Fibroblast of the aortic adventitia (primary cell): ENCODE measurements at places on chromosomes 5 and 9. TPM values are rescaled to one million over a fixed set of nuclear protein-coding genes. Genes with fewer than 3 reads are reported as not detected.

RASGEF1C gene
- not detected in 2 replicates for total RNA-seq

NUDT12 gene
- total RNA-seq: 10.7 and 16.8 TPM in 2 replicates

WHRN gene
- 2.1 and 3.5 TPM in 2 replicates for total RNA-seq

ANKRD18B gene
- total RNA-seq: 1.9 TPM in 1 of 2 replicates, not detected in the other

SCGB3A2 gene
- not detected in 2 replicates for total RNA-seq

LECT2 gene
- not detected in 2 replicates for total RNA-seq

INSYN2B gene
- total RNA-seq: 7.8 and 19.7 TPM in 2 replicates

SLC6A19 gene
- total RNA-seq: not detected in 2 replicates

OGN gene
- total RNA-seq: 140 and 166 TPM in 2 replicates

IFNA13 gene
- not detected in 2 replicates for total RNA-seq

CAPSL gene
- total RNA-seq: not detected in 2 replicates

SPATA31E1 gene
- not detected in 2 replicates for total RNA-seq

ARSI gene
- total RNA-seq: 1.5 and 2.1 TPM in 2 replicates

VAV2 gene
- 3.5 and 10.9 TPM in 2 replicates for total RNA-seq

LPAR1 gene
- total RNA-seq: 39.2 and 265 TPM in 2 replicates

UGT3A2 gene
- not detected in 2 replicates for total RNA-seq

SLC1A1 gene
- 9.6 and 41.7 TPM in 2 replicates for total RNA-seq

CARTPT gene
- not detected in 2 replicates for total RNA-seq

LCN6 gene
- total RNA-seq: not detected in 2 replicates

ADRA1B gene
- 0.63 TPM in 1 of 2 replicates, not detected in the other for total RNA-seq

HNRNPAB gene
- 62.9 and 106 TPM in 2 replicates for total RNA-seq

OTP gene
- total RNA-seq: not detected in 2 replicates

SAPCD2 gene
- 0.41 and 1.5 TPM in 2 replicates for total RNA-seq

OMD gene
- total RNA-seq: 0.33 and 16.1 TPM in 2 replicates

RNF183 gene
- total RNA-seq: not detected in 2 replicates

SMIM32 gene
- total RNA-seq: not detected in 2 replicates

ISL1 gene
- 0.18 and 2.6 TPM in 2 replicates for total RNA-seq

FBP2 gene
- total RNA-seq: not detected in 2 replicates

SH3TC2 gene
- 1.6 and 4.1 TPM in 2 replicates for total RNA-seq

LMNB1 gene
- 39.2 and 52.7 TPM in 2 replicates for total RNA-seq

TLX3 gene
- not detected in 2 replicates for total RNA-seq

MELK gene
- total RNA-seq: 2.9 and 44.4 TPM in 2 replicates

GABRA1 gene
- not detected in 2 replicates for total RNA-seq

ARID3C gene
- total RNA-seq: 0.09 and 0.74 TPM in 2 replicates

KCNN2 gene
- not detected in 2 replicates for total RNA-seq

NUTM2F gene
- total RNA-seq: not detected in 2 replicates

LCN1 gene
- total RNA-seq: not detected in 2 replicates

SLC25A2 gene
- 0.72 TPM in 1 of 2 replicates, not detected in the other for total RNA-seq

SURF2 gene
- total RNA-seq: 12.5 and 33.9 TPM in 2 replicates

BARHL1 gene
- total RNA-seq: not detected in 2 replicates

TMEM245 gene
- 51.2 and 88.9 TPM in 2 replicates for total RNA-seq

SLC4A9 gene
- not detected in 2 replicates for total RNA-seq

TSSK1B gene
- total RNA-seq: 1.4 TPM in 1 of 2 replicates, not detected in the other

MAMDC4 gene
- 0.81 TPM in 1 of 2 replicates, not detected in the other for total RNA-seq

FBN2 gene
- total RNA-seq: 19.8 and 45.1 TPM in 2 replicates

PCDHB8 gene
- total RNA-seq: 0.16 and 0.27 TPM in 2 replicates

NACC2 gene
- 17.4 and 27.1 TPM in 2 replicates for total RNA-seq

FGF10 gene
- total RNA-seq: 0.16 and 1.2 TPM in 2 replicates

FBP1 gene
- not detected in 2 replicates for total RNA-seq

TGFBI gene
- total RNA-seq: 169 and 227 TPM in 2 replicates

ENHO gene
- total RNA-seq: not detected in 2 replicates

SLC34A3 gene
- total RNA-seq: not detected in 2 replicates

PCDHGB4 gene
- 9.0 and 17.4 TPM in 2 replicates for total RNA-seq

CDX1 gene
- 0.18 and 0.65 TPM in 2 replicates for total RNA-seq

PRR16 gene
- 4.4 and 22.1 TPM in 2 replicates for total RNA-seq

GRM6 gene
- total RNA-seq: not detected in 2 replicates

TXNDC15 gene
- total RNA-seq: 39.9 and 85.9 TPM in 2 replicates
